Activated CD4-positive, alpha-beta T cell treated with anti-CD3 and anti-CD28 coated beads, Interleukin-2, amount 50 U/mL, for 1 hour (primary cell): ENCODE measurements at places on chromosomes 1 and 21.

DNA sequence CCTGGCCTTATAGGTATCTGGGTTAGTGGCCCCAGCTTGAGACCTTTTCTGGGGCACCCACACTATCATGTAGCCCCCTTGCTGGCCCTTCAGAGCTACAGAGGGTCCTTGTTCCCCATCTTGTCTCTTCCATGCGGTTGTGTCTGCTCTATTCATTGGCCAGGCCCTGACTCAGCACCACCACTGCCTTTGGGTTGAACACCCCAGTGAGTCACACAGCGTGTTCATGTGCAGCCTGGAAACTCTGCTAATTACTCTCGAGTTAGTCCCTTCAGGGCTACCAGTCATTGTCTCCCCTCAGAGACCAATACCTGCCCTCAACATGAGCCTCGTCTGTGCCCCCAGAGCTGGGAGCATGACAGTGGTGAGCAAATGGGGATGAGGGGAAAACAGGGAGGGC lies 28.2 kb upstream of the IKBKE start:
- DNase-seq: no peak

DNA sequence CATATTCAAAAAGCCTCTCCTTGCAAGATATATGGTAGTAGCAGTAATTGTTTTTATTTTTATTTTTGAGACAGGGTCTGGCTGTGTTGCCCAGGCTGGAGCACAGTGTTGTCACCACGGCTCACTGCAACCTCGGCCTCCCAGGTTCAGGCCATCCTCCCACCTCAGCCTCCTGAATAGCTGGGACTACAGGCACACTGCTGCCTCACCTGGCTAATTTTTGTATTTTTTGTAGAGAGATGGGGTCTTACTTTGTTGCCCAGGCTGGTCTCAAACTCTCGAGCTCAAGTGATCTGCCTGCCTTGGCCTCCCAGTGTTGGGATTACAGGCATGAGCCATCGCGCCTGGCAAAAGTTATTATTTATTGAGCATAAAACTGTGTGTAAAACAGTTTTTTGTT lies 38.4 kb downstream of the SLC66A1 start:
- no peak for DNase-seq

DNA sequence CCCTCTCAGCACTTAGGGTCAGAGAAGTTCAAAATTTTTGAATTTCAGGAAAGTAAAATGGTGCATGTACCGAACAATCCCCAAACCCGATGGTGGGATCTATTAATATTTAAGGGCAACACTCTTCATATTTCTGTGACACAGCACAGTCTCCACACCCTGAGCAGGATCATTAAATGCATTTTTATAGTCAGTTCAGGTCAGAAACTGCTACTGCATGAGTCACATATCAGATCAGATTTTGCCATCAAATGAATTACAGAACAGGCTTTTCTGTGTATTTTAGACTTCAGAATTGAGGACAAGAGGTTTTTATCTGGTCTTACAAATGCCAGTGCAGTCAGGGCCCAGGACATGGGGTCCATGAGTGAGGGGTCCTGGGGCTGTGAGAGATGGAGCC lies 79.2 kb downstream of the RIPK4 start:
- DNase-seq: no peak

DNA sequence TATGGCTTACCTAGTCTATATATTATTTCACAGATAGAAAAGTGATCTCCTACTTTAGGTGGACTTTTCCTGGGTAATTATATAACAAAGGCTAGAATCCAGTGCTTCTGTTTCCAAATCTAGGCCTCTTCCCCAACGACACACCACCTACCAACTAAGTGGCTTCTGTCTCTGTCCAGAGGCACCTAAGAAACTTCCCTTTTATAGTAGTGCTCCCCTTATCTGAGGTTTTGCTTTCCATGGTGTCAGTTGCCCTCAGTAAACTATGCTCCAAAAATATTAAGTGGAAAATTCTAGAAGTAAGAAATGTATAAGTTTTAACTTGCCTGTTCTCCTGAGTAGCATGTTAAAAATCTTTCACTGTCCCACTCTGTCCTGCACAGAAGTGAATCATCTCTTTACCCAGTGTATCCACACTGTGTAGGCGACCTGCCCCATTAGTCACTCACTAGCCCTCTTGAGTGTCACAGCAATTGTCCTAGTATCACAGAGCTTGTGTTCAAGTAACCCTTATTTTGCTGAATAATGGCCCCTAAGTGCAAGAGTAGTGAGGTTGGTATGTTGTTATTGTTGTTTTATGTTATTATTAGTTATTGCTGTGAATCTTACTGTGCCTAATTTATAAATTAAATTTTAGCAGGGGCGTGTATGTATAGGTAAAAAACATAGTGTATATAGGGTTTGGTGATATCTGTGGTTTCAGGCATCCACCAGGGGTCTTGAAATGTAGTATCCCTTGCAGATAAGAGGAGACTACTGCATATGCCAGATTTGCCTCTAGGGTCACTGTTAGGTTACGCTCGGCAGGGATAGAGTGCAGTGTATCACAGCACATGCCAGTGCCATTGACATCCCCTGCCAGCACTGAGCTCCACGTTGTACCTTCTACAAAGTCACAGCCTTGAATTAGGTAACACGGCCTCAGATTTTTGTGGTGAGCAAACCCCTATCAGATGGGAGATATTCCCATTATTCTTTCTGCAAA lies 14.7 kb upstream of the CD53 start:
- no peak for DNase-seq

GRCh38 chr21:45329261-45330074 lies 41.8 kb upstream of the POFUT2 start:
- DNase-seq: no peak

DNA sequence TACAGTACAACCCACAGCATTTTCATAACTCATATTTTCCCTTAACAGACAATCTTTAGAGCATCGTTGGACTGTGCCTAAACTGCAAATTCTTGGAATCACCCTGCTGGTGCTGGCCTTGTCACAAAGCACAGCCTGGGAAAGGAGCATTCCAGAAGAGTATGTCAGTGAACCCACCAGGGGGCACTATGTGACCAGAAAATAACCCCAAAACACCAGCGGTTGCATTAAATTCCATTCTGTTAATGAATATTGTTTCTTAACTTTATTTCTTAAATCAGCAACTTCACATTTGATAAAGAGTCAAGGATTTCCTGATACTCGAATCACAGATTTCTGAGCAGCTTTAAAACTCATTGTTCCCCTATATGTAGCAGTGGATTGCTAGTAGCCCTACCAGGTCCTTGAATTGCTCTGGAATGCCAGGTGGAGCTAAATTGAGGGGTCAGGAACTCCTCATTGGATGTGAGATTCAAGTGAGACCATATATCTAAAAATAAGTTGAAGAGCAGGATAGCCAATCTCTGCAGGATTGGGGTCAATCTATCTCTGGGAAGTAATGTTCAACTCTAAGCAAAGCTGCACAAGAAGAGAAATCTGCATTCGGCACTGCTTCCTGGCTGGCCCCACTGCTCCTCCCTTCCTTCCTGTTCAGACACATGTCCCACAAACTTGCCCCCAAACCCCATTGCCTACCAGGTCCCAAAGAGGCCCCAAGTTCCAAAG lies 12.7 kb upstream of the RAB4A start:
- DNase-seq: peak; percentile 63

- no peak for DNase-seq
Measured at GRCh38 chr1:237390823-237391222, 348.8 kb downstream of the RYR2 start.

DNA sequence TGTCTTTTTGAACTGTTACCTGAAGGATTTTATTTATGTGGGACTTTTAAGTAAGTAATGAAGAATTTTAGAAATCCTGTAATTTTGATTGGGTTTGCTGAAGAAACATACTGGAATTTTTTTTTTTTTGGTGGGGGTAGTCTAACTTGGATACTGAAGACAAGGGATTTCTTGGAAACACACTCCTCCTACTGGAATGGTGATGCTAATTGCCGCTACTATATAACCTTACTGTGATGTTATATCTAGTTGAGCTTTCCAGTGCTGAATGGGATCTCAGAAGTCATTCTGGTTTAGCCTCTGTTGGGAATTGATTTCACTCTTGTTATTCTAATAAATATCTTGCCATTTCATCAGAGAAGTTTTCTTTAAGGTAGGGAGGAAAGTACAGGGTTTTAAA lies 8.4 kb downstream of the PPP2R5A start:
- no peak for DNase-seq

- no peak for DNase-seq
Measured at GRCh38 chr1:204799630-204800029, 71.0 kb upstream of the NFASC start.

- no peak for DNase-seq
Measured at GRCh38 chr21:31092832-31093625, 54.8 kb upstream of the KRTAP19-8 start.

DNA sequence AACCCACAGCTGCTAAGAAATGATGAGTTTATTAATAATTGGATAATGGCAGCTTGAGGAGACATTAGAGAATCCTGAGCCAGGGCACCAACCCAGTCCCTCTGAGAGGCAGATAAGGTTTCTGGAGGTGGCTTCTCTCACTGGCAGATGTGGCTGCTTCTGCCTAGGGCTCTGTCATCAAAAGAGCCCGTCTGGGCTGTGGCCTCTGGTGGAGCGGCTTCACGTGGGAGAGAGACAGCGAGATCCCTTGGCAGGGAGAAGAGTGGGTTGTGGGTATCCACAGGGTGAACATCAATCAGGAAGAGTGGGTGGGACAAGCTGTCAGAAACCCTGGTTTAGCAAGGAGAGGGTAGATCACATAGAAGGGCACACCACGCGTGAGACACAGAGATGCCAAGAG lies 30.0 kb downstream of the VWA5B1 start:
- DNase-seq: no peak

DNA sequence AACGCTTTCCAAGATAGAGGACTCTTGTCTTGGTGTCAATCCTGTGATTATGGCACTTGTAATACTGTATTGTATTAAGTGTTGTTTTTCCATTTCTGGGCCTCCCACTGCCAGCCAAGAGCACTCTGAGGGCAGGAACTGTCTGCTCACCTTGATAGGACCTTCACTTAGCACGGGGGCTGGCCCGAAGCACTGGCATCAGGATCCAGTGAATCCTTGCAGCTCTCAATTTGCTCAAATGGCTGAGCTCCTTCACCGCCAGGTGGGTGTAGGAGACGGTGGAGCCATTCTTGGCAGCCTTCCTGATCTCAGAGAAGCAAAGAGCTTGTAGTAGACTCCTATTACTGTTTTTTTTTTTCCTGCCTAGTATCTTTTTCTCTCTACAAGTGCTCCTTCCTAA lies 17.7 kb downstream of the MECR start:
- no peak for DNase-seq

GRCh38 chr1:79005945-79006344 lies 585 bp downstream of the ADGRL4 start:
- DNase-seq: no peak

- no peak for DNase-seq
Measured at GRCh38 chr1:87760654-87761053, 432.0 kb downstream of the LMO4 start.

- DNase-seq: no peak
Measured at GRCh38 chr21:46472246-46472645, 13.6 kb downstream of the DIP2A start.

- no peak for DNase-seq
Measured at GRCh38 chr1:116529199-116529631, 41.6 kb downstream of the CD58 start.

GRCh38 chr1:180229483-180230415 lies at the start of gene LHX4:
TSS of gene LHX4 (plus strand) at chr1:180230264. CDS start at chr1:180230530, 266 bp downstream.
- no peak for DNase-seq

GRCh38 chr1:45863218-45863617 lies 59.8 kb downstream of the MAST2 start:
- no peak for DNase-seq

GRCh38 chr1:169112241-169112640 lies 5.8 kb downstream of the ATP1B1 start:
- no peak for DNase-seq

- peak; percentile 48 for DNase-seq
Measured at GRCh38 chr1:234845097-234845660, 235.2 kb upstream of the IRF2BP2 start.

DNA sequence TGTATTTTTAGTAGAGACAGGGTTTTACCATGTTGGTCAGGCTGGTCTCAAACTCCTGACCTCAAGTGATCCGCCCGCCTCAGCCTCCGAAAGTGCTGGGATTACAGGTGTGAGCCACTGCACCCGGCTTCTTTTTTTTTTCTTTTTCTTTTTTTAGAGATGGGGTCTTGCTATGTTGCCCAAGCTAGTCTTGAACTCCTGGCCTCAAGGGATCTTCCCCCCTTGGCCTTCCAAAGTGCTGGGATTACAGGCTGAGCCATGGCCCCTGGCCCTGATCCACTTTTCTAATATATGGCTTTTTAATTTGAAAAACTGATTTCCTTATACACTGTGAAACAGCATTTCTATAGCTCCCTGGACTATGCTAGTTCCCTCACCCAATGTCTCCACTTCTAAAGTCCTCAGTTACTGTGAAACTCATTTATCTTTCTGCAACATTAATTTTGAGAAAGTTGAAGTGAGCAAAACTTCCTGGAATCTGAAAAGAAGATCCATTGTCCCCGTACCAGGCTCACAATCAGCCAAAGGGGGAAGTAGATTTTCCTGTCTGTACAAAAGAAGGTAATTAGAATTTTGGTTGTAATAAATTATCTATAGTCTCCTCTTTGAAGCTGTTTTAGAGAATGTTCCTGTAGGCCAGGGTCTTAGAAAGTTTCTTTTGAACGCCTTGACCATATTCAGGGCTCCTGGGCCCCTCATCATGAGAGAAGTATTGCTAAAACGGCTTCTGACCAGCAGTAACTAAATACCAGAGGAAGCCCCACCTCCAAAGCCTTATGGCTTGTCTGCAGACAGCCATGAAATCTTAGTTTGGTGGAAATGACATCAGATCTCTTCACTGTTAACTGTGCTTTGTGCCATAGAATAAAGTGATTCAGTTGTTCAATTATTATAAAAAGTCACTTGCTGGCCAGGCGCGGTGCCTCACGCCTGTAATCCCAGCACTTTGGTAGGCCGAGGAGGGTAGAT lies 34.9 kb downstream of the DEGS1 start:
- DNase-seq: no peak

GRCh38 chr1:211885747-211886522 lies 55.4 kb upstream of the LPGAT1 start:
- DNase-seq: no peak

DNA sequence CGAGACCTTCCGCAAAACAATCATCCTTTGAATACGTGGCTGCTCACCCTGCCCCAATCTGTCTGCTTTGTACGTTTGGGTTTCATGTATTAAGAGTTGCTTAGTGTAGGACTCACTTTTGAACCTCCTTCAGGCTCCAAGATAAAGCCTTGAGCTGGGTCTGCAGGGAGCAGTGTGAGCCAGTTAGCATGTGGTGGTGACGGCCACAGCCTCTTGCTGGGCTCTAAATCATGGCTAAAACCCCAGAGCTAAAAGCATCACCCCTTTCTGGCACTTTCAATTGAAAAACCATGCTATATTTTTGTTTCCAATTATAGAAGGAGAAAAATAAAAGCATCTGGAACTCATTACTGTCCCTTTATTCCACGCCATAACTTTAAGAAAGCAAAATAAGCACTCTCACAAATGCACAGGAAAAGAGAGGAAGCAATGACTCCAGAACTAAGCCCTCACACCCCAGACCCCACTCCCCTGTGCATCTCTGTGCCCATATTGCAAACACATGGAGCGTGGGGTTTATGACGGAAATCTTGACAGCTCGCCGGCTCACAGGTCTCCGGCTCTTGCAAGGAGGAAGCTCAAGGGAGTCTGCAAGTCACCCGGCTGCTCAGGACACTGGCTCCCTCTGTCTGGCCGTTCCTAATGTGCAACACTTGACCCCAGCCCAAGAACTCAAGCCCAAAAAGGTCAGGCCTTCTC lies 135.5 kb downstream of the MIS18A start:
- no peak for DNase-seq

- DNase-seq: no peak
Measured at GRCh38 chr1:100565937-100566699, 28.2 kb downstream of the GPR88 start.

GRCh38 chr1:50358962-50359361 lies 64.3 kb downstream of the DMRTA2 start:
- no peak for DNase-seq
